HEK293T (cell line): ENCODE measurements at places on chromosomes 6 and 20.

DNA sequence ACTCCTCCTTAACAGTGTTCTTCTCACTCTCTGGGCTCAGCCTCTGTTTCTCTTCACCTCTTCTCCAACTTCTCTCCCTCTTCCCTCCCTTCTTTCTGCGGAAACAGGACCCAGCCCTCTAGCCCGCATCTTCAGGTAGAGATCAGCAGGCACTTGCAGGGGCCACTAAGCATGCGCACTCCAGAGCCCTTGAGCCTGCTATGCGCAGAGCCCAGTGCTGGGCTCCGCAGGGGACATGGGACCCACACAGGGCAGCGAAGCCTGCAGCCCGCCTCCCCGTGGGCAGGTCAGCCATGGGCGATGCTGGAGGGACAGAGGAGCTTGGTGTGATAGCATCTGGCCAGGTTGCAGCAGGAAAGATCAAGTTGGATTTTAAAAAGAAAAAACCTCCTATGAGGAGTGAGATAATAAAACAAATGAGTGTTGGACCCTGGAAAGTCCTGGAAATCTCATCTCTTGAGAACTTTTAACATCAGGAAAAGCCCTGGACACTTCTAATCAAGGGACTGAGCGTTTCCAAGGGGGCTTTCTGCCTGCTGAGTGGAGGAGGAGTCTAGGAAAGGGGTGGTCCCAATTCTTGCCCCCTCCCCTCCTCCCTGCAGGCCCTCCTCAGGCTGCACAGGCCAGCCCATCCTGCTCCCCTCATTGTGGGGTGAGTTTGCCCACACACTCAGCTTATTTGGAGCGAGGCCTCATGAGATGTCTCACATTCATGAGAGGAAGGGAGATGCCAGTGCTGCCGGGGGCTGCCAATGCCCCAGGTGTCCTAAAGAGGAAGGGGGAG lies 71.9 kb downstream of the MDGA1 start:
- no peak for DNase-seq

DNA sequence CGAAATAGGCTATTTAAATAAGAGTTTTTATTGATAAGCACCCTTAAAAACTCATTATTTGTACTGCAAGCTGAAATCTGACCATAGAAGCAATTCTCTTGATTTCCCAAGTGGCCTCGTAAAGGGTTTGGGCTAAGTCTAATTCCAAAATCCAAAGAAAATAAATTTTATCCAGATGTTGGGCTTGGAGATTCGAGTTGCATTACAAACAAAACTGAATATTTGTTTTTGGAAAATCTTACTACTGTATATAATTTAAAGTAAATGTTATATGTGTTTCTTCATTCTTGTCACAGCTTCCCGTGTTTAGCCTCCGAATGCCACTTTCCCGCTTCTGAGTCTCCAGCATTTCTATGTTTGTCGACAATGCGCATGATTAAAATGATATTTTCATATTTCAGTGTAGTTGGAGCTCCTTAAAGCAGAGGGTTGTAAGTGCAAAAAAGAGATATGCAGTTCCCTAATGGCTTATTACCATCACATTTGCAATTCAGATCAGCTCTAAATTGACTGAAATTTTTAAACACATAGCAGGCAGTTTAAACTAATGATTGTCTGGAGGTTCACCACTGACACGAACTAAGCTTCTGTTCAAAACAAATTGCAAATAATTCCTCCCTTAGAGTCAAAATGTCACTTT lies 47.0 kb downstream of the PRL start:
- no peak for DNase-seq

DNA sequence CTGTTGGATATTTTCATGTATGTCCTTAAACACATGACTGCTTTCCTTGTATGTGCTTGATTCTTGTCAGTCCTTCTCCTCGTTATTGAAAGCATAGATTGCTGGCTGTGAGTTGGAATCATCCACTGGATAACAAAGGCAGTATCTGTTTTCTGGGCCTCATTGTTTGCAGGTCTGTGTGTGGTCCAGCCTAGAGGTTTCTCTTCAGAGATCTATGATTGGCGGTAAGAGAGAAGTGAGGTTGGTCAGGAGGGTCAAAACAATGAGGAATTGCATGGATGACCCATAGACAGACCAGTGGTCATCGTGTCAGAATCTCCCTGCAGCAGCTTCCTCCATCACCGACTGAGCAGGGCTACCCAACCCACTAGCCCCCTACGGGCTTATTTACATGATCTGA lies 915.0 kb downstream of the KIF16B start:
- DNase-seq, result no peak

GRCh38 chr20:12072954-12073264 lies 155.2 kb downstream of the BTBD3 start:
- DNase-seq, result no peak

GRCh38 chr6:12049165-12049564 lies 37.1 kb downstream of the HIVEP1 start:
- no peak for DNase-seq

DNA sequence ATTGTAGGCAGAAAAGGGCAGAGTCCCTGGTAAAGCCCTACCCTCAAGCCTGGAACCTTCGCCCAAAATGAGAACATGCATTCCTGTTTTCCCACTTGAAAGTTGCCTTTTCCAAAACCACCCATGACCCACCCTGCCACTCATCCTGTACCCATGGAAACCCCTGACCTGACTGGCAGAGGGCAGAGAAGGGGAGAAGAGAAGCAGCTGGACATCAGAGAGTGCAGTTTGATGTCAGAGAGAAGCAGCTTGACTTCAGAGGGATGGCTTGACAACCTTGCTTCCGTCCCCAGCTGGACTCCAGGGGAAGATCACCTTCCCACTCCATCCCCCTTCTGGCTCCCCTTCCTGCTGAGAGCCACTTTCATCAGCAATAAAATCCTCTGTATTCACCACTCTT lies 123.6 kb upstream of the SHLD1 start:
- no peak for DNase-seq

- no peak for DNase-seq
Observed at GRCh38 chr6:24554474-24554873, 59.7 kb downstream of the ALDH5A1 start.
